Heart left ventricle (tissue), 16 donors: ENCODE measurements at places on chromosomes 6 and 20. TPM values are rescaled to one million over a fixed set of nuclear protein-coding genes. Genes with fewer than 3 reads are reported as not detected.

Gene TXLNB
- polyA plus RNA-seq: 40.4 TPM

DNA sequence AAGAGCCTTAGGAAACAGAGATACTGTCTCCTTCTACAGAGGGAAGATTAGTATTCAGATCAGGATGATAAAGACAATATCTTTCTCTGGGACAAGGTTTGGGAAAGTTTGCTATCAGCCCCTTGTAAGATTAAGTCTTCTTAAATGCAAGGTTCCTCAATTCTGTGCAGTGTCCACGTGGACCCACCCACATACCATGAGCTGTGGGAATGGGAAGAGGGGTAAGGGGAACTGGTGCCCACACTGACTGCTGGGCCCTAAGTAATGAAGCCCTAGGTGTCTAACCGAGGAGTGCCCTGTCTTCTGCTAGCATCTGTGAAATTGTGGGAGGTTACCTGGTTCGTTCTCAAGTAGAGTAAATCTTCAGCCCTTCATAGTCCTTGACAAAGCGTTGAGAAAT, 5.8 kb upstream of the SSTR4 start:
- H3K4me3 ChIP-seq: no peak overlapping the region
- no peak overlapping the region for H3K27ac ChIP-seq
- no peaks in the 10 kb centered on the region for H3K36me3 ChIP-seq
- no peak for DNase-seq

- H3K27ac ChIP-seq: peak overlapping the region; percentile 89
- H3K27me3 ChIP-seq: no peaks in the 10 kb centered on the region
- peaks cover 22% of the 10 kb centered on the region for H3K36me3 ChIP-seq
- H3K4me1 ChIP-seq: peaks cover 38% of the 10 kb centered on the region
- DNase-seq: no peak
- H3K4me3 ChIP-seq: no peak overlapping the region
Measured at GRCh38 chr20:63701051-63701328, 4.5 kb downstream of the TNFRSF6B start.

- no peaks in the 10 kb centered on the region for H3K4me1 ChIP-seq
- no peak for DNase-seq
Measured at GRCh38 chr6:163165155-163165910, 249.2 kb upstream of the QKI start.

DNA sequence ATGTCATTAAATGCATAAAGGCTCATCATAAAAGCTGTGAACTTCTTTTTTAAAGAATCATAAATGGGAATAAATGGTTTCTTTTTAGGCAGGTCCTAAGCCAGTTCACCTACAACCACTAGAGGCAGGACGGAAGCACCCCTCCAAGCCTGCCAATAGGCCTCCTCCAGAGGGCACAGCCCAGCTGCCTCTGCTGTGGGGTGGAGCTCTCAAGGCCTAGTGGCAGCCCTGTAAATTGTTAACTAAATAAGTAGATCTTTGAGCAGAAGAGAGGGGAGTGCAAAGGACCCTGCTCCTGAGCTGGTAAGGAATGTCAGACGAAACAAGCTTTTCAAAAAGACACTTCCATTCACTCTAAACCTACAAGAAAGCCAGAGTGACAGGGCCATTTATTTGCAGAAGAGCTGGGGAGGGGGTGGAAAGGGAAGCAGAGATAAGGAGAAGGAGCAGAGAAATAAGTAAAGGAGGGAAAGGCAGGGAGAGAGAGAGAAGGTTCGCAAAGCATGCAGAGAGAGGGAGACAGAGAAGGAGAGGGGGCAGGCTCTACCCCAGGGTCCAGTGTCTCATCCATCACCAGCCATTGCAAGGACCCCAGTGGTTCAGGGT, 18.0 kb upstream of the MAFB start:
- no peaks in the 10 kb centered on the region for H3K4me1 ChIP-seq
- H3K4me3 ChIP-seq: no peak overlapping the region
- H3K27me3 ChIP-seq: peaks cover 3% of the 10 kb centered on the region
- no peak for DNase-seq
- H3K27ac ChIP-seq: no peak overlapping the region

DNA sequence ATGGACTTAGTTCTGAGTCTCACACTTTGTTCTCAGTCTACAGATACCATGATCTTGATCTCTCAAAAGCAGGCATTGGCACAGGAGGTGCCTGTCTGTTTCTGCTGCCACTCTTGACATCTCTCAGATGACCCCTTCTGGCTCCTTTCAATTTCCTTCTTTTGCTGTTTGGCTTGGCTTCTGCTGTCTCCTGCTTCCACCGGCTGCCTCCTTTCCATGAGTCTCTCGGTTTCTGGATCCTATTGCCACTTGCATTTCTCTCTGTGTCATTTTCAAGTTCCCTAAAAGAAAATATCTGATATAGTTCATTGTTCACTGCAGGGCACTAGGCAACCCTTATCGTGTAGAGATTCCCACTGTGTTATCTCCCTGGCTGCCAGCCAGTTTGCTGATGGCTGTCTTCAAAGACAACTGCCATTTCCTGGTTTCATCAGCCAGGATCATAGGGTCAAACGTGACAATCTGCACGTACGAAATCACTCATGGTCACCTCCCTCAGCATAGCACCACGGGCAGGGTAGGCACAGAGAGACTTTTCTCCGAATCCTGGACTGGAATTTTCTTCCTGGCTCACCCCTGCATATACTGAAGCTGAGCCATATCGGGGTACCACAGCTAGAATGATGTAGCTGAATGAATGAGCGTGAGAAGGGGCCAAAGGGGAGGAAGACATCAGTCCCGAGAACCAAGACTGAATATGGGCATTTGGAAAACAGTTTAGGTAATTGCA, 144.6 kb upstream of the TMEM170B start:
- H3K4me3 ChIP-seq: no peak overlapping the region
- peak overlapping the region; percentile 24 for H3K27ac ChIP-seq
- DNase-seq: no peak

GRCh38 chr6:36660771-36661471, 17.6 kb upstream of the CDKN1A start:
- no peaks in the 10 kb centered on the region for H3K36me3 ChIP-seq
- H3K4me1 ChIP-seq: peaks cover 8% of the 10 kb centered on the region
- H3K4me3 ChIP-seq: peak overlapping the region; percentile 28

DNA sequence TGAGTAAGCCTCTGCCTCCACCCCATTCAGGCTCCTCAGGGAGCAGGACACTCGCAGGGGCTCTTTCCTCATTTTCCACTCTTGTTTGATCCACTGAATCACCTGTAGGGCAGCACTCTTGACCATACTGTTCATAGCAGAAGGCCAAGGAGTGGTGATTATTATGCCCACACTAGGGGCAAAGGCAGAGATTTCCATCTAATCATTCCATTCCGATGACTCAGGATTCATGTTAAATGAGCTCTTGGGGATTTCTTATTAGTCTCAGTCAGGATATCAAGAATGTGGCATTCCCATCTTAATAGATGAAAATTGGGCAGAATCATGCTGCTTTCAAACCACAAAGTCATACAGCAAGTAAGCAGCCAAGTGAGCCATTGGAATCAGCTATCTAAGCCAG, 101.9 kb upstream of the MOCS1 start:
- no peak for DNase-seq
- no peak overlapping the region for H3K27ac ChIP-seq
- no peaks in the 10 kb centered on the region for H3K27me3 ChIP-seq
- no peak overlapping the region for H3K4me3 ChIP-seq
- no peaks in the 10 kb centered on the region for H3K4me1 ChIP-seq
- H3K36me3 ChIP-seq: no peaks in the 10 kb centered on the region

- peaks cover 4% of the 10 kb centered on the region for H3K4me1 ChIP-seq
- H3K4me3 ChIP-seq: no peak overlapping the region
- H3K27ac ChIP-seq: no peak overlapping the region
- H3K27me3 ChIP-seq: no peaks in the 10 kb centered on the region
- DNase-seq: peak; percentile 82
Measured at GRCh38 chr6:84052204-84052882, 18.8 kb downstream of the MRAP2 start.

DNA sequence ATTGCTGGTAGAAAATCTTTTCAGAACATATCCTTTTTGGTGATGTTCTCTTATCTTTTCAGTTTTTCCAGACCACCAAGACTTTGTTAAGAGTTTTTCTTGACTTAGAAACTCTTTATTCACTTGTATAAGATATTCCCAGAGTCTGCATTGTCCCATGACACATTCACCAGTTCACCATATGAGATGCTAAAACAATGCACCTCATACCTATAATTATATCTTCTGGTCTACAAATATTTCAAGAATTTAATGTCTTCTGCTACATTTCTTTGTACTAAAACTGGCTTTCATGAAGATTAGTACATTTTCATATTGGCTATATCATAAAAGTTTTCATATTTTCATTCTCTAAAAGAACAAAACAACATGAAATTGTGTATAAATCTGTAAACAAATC, 111.3 kb downstream of the ADGRG6 start:
- no peak for DNase-seq
- no peak overlapping the region for H3K4me3 ChIP-seq
- no peaks in the 10 kb centered on the region for H3K4me1 ChIP-seq
- no peaks in the 10 kb centered on the region for H3K36me3 ChIP-seq
- H3K27ac ChIP-seq: no peak overlapping the region
- H3K27me3 ChIP-seq: no peaks in the 10 kb centered on the region
